ENCODE measurements at places on chromosomes 2 and 18. TPM values are rescaled to one million over a fixed set of nuclear protein-coding genes. Genes with fewer than 3 reads are reported as not detected.
A peak's percentile ranks its signal among the peaks of the same experiment; 100 is the strongest.

DNA sequence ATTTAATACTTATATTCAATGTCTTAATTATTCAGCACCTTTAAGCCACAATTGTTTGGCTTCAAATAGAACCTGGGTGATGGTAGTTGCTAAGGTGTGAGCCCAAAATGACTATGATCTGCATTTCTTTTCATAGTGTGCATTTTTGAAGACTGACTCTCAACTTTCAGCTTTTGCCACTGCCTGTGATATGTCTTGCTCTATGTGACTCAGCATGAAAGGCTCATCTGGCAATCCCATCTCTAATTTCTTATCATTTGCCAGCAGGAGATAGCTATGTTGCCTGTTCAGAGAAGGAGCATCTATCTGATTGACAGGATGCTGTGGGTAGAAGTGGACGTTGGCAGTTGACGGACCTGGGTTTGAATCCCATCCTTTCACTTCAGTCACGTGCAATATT, 34.5 kb upstream of the CCDC93 start:
- H3K27ac ChIP-seq = no peak overlapping the region
- peaks cover 8% of the 10 kb centered on the region for H3K27me3 ChIP-seq
- DNase-seq = no peak
- no peak overlapping the region for H3K4me3 ChIP-seq
- no peaks in the 10 kb centered on the region for H3K36me3 ChIP-seq

DNA sequence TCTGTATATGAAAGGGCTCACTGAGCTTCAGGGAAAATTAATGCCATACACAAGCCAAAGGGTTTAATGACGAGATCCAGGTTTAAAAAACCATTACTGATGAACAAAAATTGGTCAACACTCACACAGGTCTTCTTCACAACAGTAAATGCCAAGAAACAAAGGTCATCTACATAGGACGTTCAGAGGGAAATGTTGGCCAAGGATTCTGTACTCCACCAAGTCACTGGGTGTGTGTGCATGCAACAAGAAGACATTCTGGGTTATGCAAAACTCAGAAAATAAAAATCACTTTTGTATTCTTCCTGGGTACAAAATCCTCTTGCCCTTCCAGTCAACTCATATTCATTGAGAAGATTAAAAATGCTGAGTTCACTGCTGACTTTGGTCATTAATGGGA, 78.3 kb downstream of the ACTR2 start:
- H3K27ac ChIP-seq = no peak overlapping the region
- H3K4me1 ChIP-seq = peaks cover 18% of the 10 kb centered on the region
- H3K4me3 ChIP-seq = no peak overlapping the region
- no peak for DNase-seq
- no peaks in the 10 kb centered on the region for H3K36me3 ChIP-seq

- H3K27me3 ChIP-seq = no peaks in the 10 kb centered on the region
- H3K27ac ChIP-seq = no peak overlapping the region
- no peaks in the 10 kb centered on the region for H3K36me3 ChIP-seq
- no peak overlapping the region for H3K4me3 ChIP-seq
- peaks cover 44% of the 10 kb centered on the region for H3K4me1 ChIP-seq
- no peak for DNase-seq
Measured at GRCh38 chr2:54604871-54605270, 118.6 kb upstream of the EML6 start.

- DNase-seq = no peak
- no peaks in the 10 kb centered on the region for H3K4me1 ChIP-seq
- H3K27ac ChIP-seq = no peak overlapping the region
- no peaks in the 10 kb centered on the region for H3K36me3 ChIP-seq
- no peak overlapping the region for H3K4me3 ChIP-seq
Measured at GRCh38 chr2:26251893-26252292, 7.2 kb downstream of the HADHB start.

GRCh38 chr2:134441153-134441863, 187.4 kb downstream of the MGAT5 start:
- no peaks in the 10 kb centered on the region for H3K36me3 ChIP-seq
- H3K27ac ChIP-seq = no peak overlapping the region
- H3K4me1 ChIP-seq = peaks cover under 1% of the 10 kb centered on the region
- H3K27me3 ChIP-seq = no peaks in the 10 kb centered on the region

GRCh38 chr18:23735021-23735464, 45.8 kb downstream of the LAMA3 start:
- no peak for DNase-seq
- peaks cover 24% of the 10 kb centered on the region for H3K4me1 ChIP-seq
- H3K36me3 ChIP-seq = no peaks in the 10 kb centered on the region
- H3K4me3 ChIP-seq = no peak overlapping the region
- H3K27ac ChIP-seq = no peak overlapping the region

DNA sequence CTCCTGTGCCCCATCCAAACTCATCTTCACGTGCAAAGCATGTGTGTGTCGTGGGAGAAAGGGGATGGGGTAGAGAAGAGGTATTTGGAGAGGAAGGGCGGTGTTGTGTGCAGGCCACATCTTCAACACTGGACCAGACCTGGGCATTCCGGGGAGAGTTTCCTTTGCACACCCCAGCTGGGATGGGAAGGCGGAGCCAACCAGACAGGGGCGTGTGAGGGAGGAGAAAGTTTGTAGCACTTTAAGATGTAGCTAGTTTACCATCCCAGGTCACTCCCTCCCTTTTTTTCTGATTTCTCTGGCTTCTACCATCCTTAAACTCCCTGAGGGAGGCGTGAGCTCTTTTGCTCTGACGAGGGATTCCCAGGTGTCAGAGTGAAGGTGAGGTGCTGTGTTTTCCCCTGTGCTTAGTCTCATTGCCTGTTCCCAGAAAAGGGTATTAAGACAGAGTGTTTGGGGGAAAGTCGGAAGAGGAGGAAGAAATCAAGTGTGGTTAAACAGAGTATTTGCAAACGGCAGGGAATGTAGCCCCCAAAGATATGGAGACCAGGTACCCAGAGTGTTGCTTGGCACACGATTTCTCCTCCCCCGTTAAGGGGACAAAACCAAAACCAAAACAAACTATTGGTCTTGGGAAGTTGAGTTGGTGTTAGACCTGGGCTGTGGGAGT, 1.6 kb downstream of the SETBP1 start:
- peak; percentile 34 for DNase-seq
- peak overlapping the region; percentile 97 for H3K4me3 ChIP-seq
- H3K27ac ChIP-seq = peak overlapping the region; percentile 99
- no peaks in the 10 kb centered on the region for H3K36me3 ChIP-seq
- no peaks in the 10 kb centered on the region for H3K27me3 ChIP-seq

- H3K27me3 ChIP-seq = no peaks in the 10 kb centered on the region
- H3K36me3 ChIP-seq = no peaks in the 10 kb centered on the region
- no peaks in the 10 kb centered on the region for H3K4me1 ChIP-seq
Measured at GRCh38 chr2:33570681-33571080, 28.4 kb downstream of the FAM98A start.

DNA sequence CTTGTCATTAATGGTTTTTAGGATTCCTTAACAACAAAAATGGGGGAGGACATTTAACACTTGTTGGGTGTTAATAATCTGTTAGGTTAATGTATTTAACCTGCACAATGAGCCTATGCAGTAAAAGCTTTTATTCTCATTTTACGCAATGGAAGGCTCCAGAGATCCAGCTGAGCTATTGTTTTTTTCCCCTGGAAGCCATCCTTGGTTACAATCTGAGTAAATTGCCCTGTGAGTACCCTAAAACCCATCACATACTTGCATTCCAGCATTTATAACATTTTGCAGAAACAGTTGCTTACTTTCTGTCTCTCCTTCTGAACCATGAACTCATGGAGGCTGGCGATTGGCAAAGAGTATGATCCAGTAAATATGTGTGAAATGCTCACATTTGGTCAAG, 30.2 kb upstream of the DOCK10 start:
- no peaks in the 10 kb centered on the region for H3K4me1 ChIP-seq
- no peak overlapping the region for H3K27ac ChIP-seq
- H3K27me3 ChIP-seq = peaks cover 5% of the 10 kb centered on the region
- no peak for DNase-seq

GRCh38 chr2:16425462-16426336, 239.9 kb downstream of the CYRIA start:
- H3K4me1 ChIP-seq = peaks cover 15% of the 10 kb centered on the region
- H3K27me3 ChIP-seq = no peaks in the 10 kb centered on the region
- DNase-seq = peak; percentile 88
- H3K36me3 ChIP-seq = no peaks in the 10 kb centered on the region

GRCh38 chr2:74653589-74653984, 460 bp upstream of the SEMA4F start:
- no peaks in the 10 kb centered on the region for H3K36me3 ChIP-seq
- H3K4me3 ChIP-seq = peak overlapping the region; percentile 33
- H3K27ac ChIP-seq = no peak overlapping the region
- DNase-seq = no peak
- H3K27me3 ChIP-seq = no peaks in the 10 kb centered on the region
- H3K4me1 ChIP-seq = peaks cover 5% of the 10 kb centered on the region

DNA sequence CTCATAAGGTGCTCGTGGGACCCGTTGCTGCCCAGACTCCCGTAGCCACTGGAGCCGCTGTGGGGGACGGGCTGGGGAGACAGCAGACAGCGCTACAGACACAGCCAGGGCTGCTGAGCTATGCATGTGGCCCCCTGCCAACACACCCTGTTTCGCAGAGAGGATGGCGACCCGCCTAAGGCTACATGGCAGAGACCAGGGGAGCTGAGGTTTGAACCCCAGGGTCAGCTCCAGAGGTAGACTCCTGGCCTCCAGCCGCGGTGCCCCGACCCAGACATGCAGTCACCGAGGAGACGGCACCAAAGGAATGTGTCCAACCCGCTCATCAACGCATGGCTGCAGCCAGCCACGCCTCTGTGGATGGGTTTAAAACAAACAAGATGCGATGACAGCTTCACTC, 21.0 kb upstream of the HES6 start:
- no peaks in the 10 kb centered on the region for H3K27me3 ChIP-seq
- H3K27ac ChIP-seq = no peak overlapping the region

- no peak for DNase-seq
- H3K27ac ChIP-seq = no peak overlapping the region
- no peaks in the 10 kb centered on the region for H3K27me3 ChIP-seq
- no peaks in the 10 kb centered on the region for H3K36me3 ChIP-seq
- peaks cover 3% of the 10 kb centered on the region for H3K4me1 ChIP-seq
- H3K4me3 ChIP-seq = no peak overlapping the region
Measured at GRCh38 chr2:204533629-204534370, 11.5 kb upstream of the PARD3B start.

- H3K4me3 ChIP-seq = no peak overlapping the region
- no peak overlapping the region for H3K27ac ChIP-seq
- peaks cover 15% of the 10 kb centered on the region for H3K4me1 ChIP-seq
Measured at GRCh38 chr2:85761512-85761944, 7.7 kb downstream of the ATOH8 start.

- H3K27me3 ChIP-seq = no peaks in the 10 kb centered on the region
- H3K36me3 ChIP-seq = no peaks in the 10 kb centered on the region
Measured at GRCh38 chr2:171201271-171201670, 40.6 kb upstream of the TLK1 start.

DNA sequence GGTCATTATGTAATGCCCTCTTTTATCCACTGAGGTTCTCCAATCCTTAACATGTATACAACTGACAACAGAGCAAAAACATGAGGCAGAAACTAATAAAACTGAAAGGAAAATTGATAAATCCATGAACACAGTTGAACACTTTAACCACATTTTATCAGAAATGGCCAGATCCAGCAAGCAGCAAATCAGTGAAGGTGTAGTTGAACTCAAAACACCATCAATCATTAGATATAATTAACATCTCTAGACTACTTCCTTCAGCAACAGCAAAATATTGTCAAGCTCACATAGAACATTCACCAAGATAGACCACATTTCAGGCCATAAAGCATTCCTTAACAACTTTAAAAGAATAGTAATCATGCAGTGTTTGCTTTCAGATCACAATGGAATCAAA, 72.9 kb downstream of the HS6ST1 start:
- no peaks in the 10 kb centered on the region for H3K27me3 ChIP-seq
- H3K4me3 ChIP-seq = no peak overlapping the region

DNA sequence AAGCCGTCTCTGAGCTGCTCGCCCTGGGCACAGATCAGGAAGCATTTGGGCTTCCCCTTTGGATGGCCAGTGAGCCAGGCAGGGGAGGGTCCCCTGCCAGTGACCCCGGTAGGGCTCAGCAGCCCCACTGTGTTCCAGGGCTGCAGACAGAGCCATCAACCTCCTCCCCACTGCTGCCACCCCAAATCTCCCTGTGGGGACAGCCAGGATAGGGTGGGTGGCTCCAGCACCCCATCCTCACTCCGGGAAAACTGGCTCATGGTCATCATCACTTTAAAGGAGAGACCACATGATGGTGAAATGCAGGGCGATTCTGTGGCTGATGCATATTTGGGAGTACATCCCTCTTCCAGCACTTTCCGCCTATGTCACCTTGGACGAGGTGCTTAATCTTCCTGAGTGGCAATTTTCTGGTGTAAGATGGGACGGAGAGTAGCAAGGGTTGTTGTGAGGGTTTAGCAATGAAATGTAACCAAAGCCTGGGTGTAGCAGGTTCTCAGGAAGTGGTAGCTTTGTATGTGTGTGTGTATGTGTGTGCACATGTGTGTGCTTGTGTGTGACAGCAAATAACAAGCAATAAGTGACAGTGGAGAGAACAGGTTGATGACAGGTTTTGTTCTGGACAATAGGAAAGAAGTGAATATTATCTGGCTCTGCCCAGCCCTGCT, 61.8 kb downstream of the ACAA2 start:
- DNase-seq = no peak
- H3K27me3 ChIP-seq = no peaks in the 10 kb centered on the region
- H3K4me3 ChIP-seq = no peak overlapping the region
- H3K4me1 ChIP-seq = no peaks in the 10 kb centered on the region
- no peaks in the 10 kb centered on the region for H3K36me3 ChIP-seq
- no peak overlapping the region for H3K27ac ChIP-seq

- H3K27me3 ChIP-seq = no peaks in the 10 kb centered on the region
- H3K4me3 ChIP-seq = no peak overlapping the region
- peak overlapping the region; percentile 99 for H3K27ac ChIP-seq
- no peaks in the 10 kb centered on the region for H3K36me3 ChIP-seq
- peaks cover 27% of the 10 kb centered on the region for H3K4me1 ChIP-seq
Measured at GRCh38 chr2:262117-262516, 1.7 kb downstream of the SH3YL1 start.

DNA sequence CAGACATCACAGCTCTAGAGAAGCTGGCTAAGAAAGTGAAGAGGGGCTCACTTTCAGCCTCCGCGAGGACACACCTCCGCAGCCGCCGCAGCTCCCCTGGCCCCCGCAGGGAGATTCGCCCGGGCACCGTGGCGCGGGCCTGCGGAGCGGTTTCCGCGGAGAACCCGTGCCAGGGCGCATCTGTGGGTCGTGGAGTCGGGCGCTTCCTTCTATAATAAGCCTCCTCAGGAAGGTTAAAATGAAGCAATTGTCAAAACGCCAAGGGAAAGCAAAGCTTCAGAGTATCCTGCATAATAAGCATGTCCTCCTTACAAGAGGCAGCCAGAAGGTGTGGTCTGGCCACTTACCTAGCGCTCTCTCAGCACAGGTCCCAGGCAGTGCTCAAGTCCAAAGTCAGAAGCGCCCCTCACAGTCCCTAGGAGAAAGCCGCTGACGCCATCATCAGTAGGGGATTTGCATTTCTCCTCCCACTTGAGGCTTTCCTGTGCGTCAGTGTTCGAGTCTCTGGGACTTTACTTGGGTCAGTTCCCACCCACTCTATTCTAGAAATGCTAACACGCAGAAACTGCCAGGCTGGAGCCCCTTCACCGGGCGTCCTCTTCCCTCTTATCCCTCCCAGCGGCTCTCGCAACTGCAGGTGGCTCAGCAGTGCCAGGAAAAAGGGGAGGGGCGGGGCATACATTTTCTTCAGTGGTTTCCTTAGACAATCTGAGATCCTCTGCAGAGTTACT, at the start of gene STAT4:
TSS of gene STAT4 (minus strand) at position 395 of the 731 bp plus-strand sequence. CDS start 2,791 bp downstream, outside the sequence.
- DNase-seq = peak; percentile 70
- no peaks in the 10 kb centered on the region for H3K36me3 ChIP-seq
- H3K27ac ChIP-seq = peak within 1 kb of the TSS; percentile 54
- peaks cover 25% of the 10 kb centered on the region for H3K27me3 ChIP-seq

CABLES1 gene
- 6.9 TPM for total RNA-seq

INPP5D gene
- total RNA-seq = 2.9 TPM

PIGN gene
- total RNA-seq = 42.9 TPM

CNTNAP5 gene
- not detected for total RNA-seq

SERPINB2 gene
- 1.6 TPM for total RNA-seq

PXDN gene
- 78.8 TPM for total RNA-seq

KRTCAP3 gene
- 19.3 TPM for total RNA-seq

PROM2 gene
- total RNA-seq = 1.2 TPM

PKDCC gene
- total RNA-seq = 339 TPM

PSMA8 gene
- total RNA-seq = not detected
